ENCODE measurements at places on chromosomes 6 and 20. TPM values are rescaled to one million over a fixed set of nuclear protein-coding genes. Genes with fewer than 3 reads are reported as not detected.

BPI gene
- 0.30 TPM for total RNA-seq

TXLNB gene
- total RNA-seq, result 0.03 TPM

NKAPL gene
- total RNA-seq, result 1.7 TPM

TCF19 gene
- 7.9 TPM for total RNA-seq

MAPK14 gene
- 50.0 TPM for total RNA-seq

LY6G6D gene
- total RNA-seq, result not detected

DEFB124 gene
- not detected for total RNA-seq

GSTA2 gene
- total RNA-seq, result not detected

RNF144B gene
- 2.7 TPM for total RNA-seq

GSTA5 gene
- total RNA-seq, result not detected

NCOA5 gene
- total RNA-seq, result 9.6 TPM

XKR7 gene
- total RNA-seq, result not detected

AGER gene
- 0.30 TPM for total RNA-seq

EDN1 gene
- total RNA-seq, result 24.9 TPM

RUNX2 gene
- total RNA-seq, result 3.1 TPM

SPATA25 gene
- total RNA-seq, result 0.65 TPM

VSTM2L gene
- 2.1 TPM for total RNA-seq

RFX6 gene
- not detected for total RNA-seq

SYTL3 gene
- total RNA-seq, result 2.0 TPM

TRIM10 gene
- not detected for total RNA-seq

RTN4IP1 gene
- 4.2 TPM for total RNA-seq

NHLRC1 gene
- total RNA-seq, result 2.6 TPM

KIAA1755 gene
- total RNA-seq, result 4.7 TPM

USP49 gene
- 2.8 TPM for total RNA-seq

KCNB1 gene
- 0.07 TPM for total RNA-seq

SUMO4 gene
- 1.2 TPM for total RNA-seq

RNF146 gene
- 46.1 TPM for total RNA-seq

DPPA5 gene
- total RNA-seq, result not detected

SYNE1 gene
- total RNA-seq, result 218 TPM

TRPC4AP gene
- 108 TPM for total RNA-seq

PHACTR3 gene
- not detected for total RNA-seq

CRISP3 gene
- not detected for total RNA-seq

KIF13A gene
- total RNA-seq, result 88.7 TPM

FAM83B gene
- 0.03 TPM for total RNA-seq

SDC4 gene
- total RNA-seq, result 61.4 TPM

RAMACL gene
- 2.0 TPM for total RNA-seq

SAMD3 gene
- total RNA-seq, result 9.3 TPM

LPIN3 gene
- total RNA-seq, result 8.3 TPM

TCFL5 gene
- 19.5 TPM for total RNA-seq

ZSCAN26 gene
- 16.4 TPM for total RNA-seq

ANKRD6 gene
- total RNA-seq, result 14.9 TPM

IMPG1 gene
- not detected for total RNA-seq

PDE7B gene
- 53.1 TPM for total RNA-seq

LIN28B gene
- total RNA-seq, result not detected

CST9 gene
- not detected for total RNA-seq

TAPBP gene
- total RNA-seq, result 112 TPM

C20orf141 gene
- not detected for total RNA-seq

DDX43 gene
- total RNA-seq, result 2.8 TPM
